ENCODE measurements at places on chromosomes 12 and 14. TPM values are rescaled to one million over a fixed set of nuclear protein-coding genes. Genes with fewer than 3 reads are reported as not detected.

GRCh38 chr12:68207276-68207675 is 18.3 kb downstream of the IL26 start:
- no peak overlapping the region for H3K4me3 ChIP-seq
- H3K27ac ChIP-seq: no peak overlapping the region
- no peaks in the 10 kb centered on the region for H3K36me3 ChIP-seq
- peaks cover 5% of the 10 kb centered on the region for H3K4me1 ChIP-seq

DNA sequence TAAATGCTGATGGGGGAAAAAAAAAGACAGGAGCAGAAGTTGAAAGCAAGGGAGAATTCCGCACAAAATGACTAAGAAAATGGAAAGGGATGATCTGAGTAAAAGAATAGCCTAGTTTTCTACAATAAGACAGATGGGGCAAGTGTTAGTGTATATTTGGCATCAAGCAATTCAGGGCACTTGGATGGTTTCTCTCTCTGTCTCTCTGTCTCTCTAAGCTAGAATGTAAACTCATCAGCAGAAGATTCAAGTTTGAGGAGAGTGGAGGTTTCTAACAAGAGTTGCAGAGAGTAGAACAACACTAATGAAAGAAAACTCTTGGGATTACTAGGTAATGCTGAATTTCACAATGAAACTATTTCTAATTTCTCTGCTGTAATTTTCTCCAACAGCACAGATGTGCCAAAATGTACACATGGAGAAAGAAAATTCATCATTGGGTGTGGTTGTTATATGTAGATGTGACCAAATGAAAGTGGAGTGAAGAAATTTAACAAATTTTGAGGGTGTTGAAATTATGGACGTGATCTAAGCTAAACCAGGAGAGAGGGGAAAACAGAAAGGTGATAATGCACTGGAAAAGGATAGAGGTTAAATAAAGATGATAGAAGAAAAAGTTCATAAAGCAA is 237.1 kb downstream of the ACSS3 start:
- no peaks in the 10 kb centered on the region for H3K36me3 ChIP-seq
- H3K27ac ChIP-seq: no peak overlapping the region
- H3K4me1 ChIP-seq: no peaks in the 10 kb centered on the region

- H3K36me3 ChIP-seq: no peaks in the 10 kb centered on the region
- no peak overlapping the region for H3K4me3 ChIP-seq
- H3K4me1 ChIP-seq: peaks cover 20% of the 10 kb centered on the region
- H3K27ac ChIP-seq: no peak overlapping the region
- no peak for DNase-seq
- no peaks in the 10 kb centered on the region for H3K27me3 ChIP-seq
Measured at GRCh38 chr14:105204931-105205672, 24.0 kb upstream of the NUDT14 start.

- H3K4me1 ChIP-seq: no peaks in the 10 kb centered on the region
- no peak overlapping the region for H3K27ac ChIP-seq
Measured at GRCh38 chr12:54439521-54440255, 20.6 kb upstream of the ITGA5 start.

GRCh38 chr14:69666690-69667211 is 55.4 kb downstream of the SUSD6 start:
- H3K36me3 ChIP-seq: no peaks in the 10 kb centered on the region
- no peak overlapping the region for H3K4me3 ChIP-seq
- H3K27me3 ChIP-seq: no peaks in the 10 kb centered on the region
- no peak for DNase-seq
- H3K4me1 ChIP-seq: no peaks in the 10 kb centered on the region
- no peak overlapping the region for H3K27ac ChIP-seq

- H3K27ac ChIP-seq: no peak overlapping the region
- no peak for DNase-seq
- no peaks in the 10 kb centered on the region for H3K27me3 ChIP-seq
- H3K36me3 ChIP-seq: no peaks in the 10 kb centered on the region
- no peak overlapping the region for H3K4me3 ChIP-seq
Measured at GRCh38 chr12:45281994-45282393, 66.1 kb downstream of the ANO6 start.

Gene C12orf75
- total RNA-seq: 81.0 TPM

GRCh38 chr14:64217834-64218233 is 76.3 kb downstream of the ESR2 start:
- H3K27ac ChIP-seq: no peak overlapping the region
- 0 out of 2 replicates have a peak, but pooled peaks cover 7% of the 10 kb centered on the region for H3K36me3 ChIP-seq

- H3K4me1 ChIP-seq: no peaks in the 10 kb centered on the region
- H3K27ac ChIP-seq: no peak overlapping the region
- peaks cover 62% of the 10 kb centered on the region for H3K27me3 ChIP-seq
- no peaks in the 10 kb centered on the region for H3K36me3 ChIP-seq
Measured at GRCh38 chr12:3553221-3553620, 62.2 kb downstream of the PRMT8 start.

DNA sequence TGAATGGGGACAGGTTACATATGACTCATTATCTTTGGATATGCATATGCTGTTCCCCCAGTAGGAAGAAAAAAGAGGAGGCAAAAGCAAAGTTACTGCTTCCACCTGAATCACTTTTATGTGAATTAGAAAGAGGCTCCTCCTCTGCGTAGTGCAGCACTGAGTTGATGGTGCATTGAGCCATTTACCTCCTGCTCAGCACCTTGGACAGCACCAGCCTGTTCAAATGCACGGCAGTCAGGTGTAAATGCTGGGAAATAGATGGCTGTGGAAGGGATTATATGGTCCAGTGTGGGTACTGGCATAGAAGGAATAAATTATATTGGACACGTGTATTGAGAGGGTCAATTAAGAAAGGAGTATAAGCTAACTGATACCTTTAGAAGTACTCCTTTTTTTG is 541.9 kb upstream of the SEL1L start:
- H3K27ac ChIP-seq: no peak overlapping the region
- no peaks in the 10 kb centered on the region for H3K36me3 ChIP-seq
- H3K4me3 ChIP-seq: no peak overlapping the region
- no peaks in the 10 kb centered on the region for H3K4me1 ChIP-seq
- no peaks in the 10 kb centered on the region for H3K27me3 ChIP-seq

- H3K27ac ChIP-seq: no peak overlapping the region
- H3K4me1 ChIP-seq: no peaks in the 10 kb centered on the region
- DNase-seq: no peak
- H3K27me3 ChIP-seq: peaks cover 33% of the 10 kb centered on the region
- H3K36me3 ChIP-seq: no peaks in the 10 kb centered on the region
- no peak overlapping the region for H3K4me3 ChIP-seq
Measured at GRCh38 chr14:69559581-69560011, 15.1 kb downstream of the CCDC177 start.

Gene ANKRD52
- 56.6 TPM for total RNA-seq

Gene JPH4
- 0.15 TPM for total RNA-seq

DNA sequence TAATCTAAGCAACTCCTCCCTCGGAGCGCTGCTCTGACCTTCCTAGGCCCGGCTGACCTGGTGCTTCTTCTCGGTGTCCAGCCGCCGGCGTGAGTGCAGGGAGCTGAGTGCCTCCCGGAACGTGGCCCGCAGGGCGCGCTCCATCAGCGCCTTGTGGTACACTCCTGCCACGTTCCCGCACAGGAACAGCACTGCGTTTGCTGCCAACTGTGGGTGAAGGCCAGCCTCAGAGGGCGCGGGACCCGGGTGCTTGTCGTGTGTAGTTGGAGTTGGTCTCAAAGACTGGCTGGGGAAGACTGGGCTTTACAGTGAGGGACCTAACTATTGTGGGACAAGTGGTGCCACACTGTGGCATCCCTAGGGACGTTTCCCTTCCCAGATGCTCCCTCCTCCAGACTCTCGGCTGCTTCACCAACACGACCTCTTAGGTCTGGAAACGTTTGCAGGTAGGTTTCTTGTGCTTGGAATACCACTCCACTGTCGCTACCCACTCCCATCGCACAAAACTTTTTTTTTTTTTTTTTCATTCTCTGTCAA is 3.1 kb downstream of the ADCY4 start:
- H3K36me3 ChIP-seq: no peaks in the 10 kb centered on the region
- no peak overlapping the region for H3K4me3 ChIP-seq
- no peak overlapping the region for H3K27ac ChIP-seq
- no peak for DNase-seq

Data from HCT116 (cell line).